ENCODE measurements at places on chromosomes 5 and 9.

DNA sequence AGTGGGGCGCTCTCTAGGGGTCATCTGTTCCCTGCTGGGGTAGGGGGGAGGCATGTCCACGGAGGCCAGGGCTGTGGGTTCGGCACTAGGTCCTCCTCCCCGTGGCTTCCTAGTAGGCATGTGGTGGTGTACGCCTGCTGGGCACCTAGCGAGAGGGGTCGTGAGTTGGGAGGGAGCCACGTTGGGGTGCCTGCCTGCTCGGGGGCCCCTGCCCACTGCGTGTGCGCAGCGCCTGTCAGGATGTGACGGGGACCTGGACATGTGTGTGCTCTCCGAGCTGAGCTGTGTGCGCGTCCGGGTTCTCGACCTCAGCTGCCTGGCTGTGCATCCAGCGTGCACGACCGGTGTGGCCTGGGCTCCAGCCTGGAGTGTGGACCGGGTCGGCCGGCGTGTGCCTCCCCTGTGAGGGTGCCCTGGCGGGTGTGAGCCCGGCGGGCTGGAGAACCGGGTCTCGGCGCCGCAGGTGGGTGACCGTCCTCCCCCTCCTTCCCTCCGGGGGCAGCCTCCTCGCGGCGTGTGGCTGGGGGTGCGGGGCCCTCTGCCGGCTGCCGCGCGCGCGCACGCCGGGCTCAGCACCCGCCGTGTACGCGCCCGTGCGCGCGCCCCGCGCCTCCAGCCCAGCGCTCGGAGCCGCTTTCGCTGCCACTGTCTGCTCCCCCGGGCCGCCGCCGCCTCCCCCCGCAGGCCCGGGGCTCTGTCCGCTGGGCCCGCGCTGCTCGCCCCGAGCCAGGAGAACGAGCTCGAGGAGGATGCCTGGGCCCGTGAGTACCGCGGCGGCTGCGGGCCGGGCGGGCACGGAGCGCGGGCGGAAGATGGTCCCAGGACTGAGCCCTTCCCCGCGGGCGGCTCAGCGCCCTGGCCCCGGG, at the start of gene PRR7:
Gene PRR7 (plus strand): TSS at position 615 of the 866 bp plus-strand sequence. CDS start 8,254 bp downstream, outside the sequence.
- no peak for DNase-seq

DNA sequence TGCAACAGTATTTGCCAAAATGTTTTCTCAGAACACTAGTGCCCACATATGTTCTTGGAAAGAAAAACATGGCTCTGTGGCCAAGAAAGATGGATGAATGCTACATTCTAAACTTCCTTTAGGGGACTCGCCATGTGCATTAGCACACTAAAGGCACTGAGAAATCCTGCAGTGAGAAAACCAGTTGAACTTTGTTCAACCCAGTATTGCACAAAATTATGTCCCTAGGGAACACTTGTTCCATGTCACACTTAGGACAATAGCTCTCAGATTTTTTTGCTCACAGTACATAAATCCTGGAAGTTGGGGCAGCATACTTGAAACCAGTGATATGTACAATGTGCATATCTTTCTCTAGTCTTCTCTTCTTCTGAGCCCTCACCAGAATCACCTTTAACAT, 96.6 kb downstream of the ADRB2 start:
- no peak for DNase-seq

DNA sequence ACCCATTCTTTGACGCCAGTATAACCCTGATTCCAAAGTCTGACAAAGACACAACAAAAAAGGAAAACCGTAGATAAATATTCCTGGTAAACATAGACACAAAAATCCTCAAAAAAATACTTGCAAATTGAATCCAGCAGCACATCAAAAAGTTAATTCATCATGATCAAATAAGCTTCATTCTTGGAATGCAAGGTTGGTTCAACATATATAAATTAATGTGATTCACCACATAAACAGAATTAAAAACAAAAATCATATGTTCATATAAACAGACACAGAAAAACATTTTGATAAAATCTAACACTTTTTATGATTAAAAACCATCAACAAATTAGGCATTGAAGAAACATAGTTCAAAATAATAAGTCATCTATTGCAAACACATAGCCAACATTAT, 324.2 kb upstream of the TRPC7 start:
- no peak for DNase-seq

- DNase-seq: peak; percentile 37
Observed at GRCh38 chr5:126339215-126339805, 83.9 kb upstream of the GRAMD2B start.

GRCh38 chr9:99678566-99678965, 143.1 kb upstream of the NR4A3 start:
- DNase-seq: no peak

DNA sequence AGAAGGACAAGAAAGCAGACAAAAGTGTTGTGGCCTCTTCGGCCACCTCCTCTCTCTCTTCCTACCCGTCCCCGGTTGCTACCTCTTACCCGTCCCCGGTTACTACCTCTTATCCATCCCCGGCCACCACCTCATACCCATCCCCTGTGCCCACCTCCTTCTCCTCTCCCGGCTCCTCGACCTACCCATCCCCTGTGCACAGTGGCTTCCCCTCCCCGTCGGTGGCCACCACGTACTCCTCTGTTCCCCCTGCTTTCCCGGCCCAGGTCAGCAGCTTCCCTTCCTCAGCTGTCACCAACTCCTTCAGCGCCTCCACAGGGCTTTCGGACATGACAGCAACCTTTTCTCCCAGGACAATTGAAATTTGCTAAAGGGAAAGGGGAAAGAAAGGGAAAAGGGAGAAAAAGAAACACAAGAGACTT, 2.4 kb downstream of the EGR1 start:
- no peak for DNase-seq

DNA sequence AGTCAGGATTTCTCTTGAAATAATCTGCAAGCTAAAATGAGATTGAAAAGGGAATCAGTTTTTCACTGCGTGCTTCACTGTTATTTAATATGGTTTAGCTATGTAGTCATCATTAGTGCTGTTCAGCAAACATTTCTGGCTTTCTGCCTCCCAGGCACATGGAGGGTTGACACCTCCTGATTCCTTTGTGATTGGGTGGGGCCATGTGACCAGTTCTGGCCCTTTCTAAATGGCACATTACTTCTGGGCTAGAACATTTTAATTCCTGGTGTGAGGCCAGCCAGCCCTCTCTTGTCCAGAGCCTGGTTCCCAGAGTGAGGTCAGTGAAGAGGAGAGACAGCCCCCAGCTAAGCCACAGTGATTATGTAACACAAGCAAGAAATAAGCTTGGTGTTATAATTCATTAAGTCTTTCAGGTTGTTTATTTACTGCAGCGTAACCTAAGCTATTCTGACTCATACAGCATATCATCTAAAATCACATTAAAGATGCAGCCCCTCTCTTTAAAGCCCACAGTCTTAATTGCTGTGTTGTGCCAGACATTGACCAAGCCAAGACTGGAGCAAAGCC, 17.4 kb upstream of the ARSI start:
- DNase-seq: no peak

DNA sequence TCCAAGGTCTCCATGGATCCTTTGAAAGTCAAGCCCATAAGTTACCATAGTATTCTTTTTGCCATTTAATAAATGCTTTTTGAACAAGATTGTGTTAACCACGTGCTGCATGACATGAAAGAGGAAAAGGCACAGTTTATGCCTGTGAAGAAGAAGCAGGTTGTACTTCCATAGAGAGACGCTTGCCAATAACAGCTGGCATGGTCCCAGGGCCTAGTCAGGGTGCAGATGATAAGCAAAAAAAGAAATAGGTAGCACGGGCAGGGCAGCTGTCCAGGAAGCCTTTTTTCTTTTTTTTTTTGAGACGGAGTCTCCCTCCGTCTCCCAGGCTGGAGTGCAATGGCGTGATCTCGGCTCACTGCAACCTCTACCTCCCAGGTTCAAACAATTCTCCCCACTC, 71.8 kb upstream of the CLINT1 start:
- DNase-seq: no peak

- DNase-seq: no peak
Observed at GRCh38 chr9:29958469-29958868, 2385.2 kb upstream of the C9orf72 start.

DNA sequence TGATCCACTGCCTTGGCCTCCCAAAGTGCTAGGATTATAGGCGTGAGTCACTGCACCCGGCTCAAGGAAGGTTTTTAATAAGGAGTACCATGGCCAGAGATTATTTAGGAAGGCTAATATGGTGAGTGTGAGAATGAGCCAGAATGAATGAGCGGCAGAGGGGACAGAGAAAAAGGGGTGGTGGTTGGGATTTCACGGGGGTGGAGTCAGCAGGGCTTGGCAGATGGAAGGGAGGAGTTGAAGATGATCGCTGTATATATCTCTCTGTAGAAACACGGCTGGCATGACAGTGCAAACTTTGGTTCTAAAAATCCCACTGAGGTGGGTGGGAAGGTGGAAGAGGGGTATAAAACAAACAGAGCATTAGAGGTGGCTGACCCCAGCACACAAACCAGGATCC, 176.7 kb upstream of the TBC1D2 start:
- DNase-seq: no peak

DNA sequence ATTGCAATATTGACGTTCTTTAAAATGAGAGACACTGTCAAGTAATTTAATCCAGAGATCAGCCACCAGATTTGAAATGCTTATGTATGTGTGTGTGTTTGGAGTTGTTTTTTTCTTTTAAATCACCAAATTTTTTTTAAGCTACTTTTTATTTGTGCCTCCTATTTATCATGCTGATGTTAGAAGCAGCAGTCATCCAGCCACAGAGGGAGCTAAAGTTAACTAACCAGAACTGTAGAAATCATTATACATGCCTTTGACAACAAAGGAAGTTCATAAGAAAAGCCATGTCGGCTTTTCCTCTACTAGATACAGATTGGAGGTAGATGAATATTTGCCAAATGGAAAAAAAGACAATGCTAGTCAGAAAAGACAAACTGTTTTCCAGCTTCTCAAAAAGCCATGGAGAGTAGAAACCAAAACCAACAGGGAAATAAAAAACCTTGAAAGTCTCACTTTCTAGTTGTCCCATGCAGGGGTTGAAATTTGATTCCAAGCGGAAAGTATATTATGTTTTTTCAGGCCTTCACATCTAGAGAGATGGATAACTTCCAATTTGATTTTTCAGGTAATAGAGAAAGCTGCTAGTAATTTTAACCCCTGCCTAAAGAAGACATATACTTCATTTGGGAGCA, 4.5 kb downstream of the PURA start:
- DNase-seq: no peak

DNA sequence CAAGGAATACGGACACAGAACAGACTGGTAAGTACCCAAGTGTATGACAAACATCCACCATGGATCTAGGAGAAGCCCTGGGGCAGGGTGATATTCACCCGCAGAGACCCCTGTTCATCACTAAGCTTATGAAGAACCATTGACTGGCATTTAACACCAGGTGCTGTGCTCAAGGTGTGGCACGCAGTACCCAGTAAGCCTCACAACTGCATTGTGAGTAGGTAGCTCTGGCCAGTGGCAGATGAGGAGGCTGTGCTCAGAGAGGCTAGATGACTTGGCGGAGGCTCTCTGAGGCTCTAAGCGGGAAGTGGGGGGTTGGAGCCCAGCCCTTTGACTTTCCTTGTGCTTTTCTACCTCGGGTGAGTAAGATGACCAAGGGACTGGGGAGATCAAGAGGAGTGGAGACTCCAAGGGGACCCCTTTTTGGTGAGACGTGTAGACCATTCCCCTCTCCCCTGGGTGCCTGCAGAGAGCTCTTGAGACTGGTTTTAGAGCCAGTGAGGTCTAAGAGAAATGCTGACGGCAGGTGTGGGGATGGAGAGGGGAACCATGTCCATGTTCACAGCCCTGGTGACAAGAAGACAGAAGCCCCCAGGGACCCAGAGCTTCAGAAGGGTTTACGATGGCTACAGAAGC, 70.8 kb downstream of the IL6ST start:
- no peak for DNase-seq

DNA sequence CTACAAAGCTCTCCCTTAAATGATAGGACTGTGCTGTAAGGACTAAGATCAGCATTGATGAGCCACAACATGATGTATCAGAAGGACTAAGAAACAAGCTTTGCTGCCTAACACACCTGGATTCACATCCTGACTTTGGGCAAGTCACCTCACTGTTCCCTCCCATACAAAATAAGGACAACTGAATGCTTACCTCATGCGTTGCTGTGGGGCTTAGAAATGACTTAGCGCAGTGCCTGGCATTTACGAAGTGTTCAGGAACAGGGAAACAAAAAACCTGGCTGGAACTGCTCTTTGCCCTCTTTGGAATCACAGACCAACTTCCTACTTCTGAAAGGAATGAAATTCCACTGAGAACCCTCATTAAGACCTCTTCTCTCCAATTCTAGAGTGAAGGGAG, 113.7 kb downstream of the BAAT start:
- no peak for DNase-seq

DNA sequence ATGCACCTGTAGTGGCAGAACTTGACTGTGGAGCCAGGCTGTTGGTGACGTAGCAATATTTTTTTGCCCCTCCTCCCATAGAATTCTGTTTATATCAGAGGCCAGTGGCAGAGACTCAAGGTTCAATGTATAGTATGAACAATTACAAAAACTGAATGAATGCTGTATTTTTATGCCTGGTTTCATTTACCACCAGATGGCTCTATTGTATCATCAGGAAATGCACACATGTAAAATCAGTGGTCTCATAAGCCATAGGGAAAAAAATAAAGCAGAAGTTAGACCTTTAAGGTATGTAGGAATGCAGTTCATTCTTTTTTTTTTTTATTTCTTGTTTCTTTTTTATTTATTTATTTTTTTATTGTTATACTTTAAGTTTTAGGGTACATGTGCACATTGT, 43.6 kb downstream of the CCDC192 start:
- DNase-seq: peak; percentile 29

DNA sequence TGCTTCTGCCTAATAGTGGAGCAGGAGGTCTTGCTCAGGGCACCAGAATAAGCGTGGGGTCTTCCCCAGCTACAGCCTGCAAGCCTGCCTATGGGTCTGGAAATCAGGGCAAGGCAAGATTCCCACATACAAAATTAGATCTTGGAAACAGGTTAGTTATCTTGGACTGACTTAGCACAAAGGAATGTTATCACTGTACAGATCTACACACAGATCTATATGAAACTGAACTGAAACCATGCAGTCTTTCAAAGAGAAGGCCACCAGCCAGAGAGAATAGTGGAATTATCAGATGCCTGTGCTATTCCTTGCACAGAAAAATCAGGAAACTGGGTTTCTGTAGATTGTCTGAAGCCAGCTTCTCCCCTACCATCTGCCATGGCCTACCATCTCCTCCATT, 585.7 kb downstream of the ACTL7B start:
- no peak for DNase-seq

DNA sequence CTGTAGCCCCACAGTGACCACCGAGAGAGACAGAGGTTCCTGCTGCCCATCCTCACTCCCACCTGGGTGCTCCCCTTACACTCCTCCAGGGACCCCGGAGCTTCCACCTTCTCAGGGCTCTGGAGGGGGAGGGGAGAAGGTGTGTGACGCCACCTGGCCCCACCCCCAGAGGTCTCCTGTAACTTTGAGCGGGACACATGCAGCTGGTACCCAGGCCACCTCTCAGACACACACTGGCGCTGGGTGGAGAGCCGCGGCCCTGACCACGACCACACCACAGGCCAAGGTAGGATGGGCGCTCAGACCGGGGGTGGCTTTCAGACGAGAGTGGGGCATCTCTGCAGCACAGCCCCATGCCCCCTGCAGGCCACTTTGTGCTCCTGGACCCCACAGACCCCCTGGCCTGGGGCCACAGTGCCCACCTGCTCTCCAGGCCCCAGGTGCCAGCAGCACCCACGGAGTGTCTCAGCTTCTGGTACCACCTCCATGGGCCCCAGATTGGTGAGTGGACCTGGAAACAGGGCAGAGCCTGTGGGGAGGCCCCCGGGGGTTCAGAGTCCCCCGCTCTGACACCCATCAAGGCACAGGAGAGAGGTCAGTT, 4.5 kb downstream of the MAMDC4 start:
- no peak for DNase-seq
